ENCODE measurements at places on chromosomes 5 and 9.

GRCh38 chr5:72878854-72879253 is 62.4 kb downstream of the TNPO1 start:
- no peak for DNase-seq

DNA sequence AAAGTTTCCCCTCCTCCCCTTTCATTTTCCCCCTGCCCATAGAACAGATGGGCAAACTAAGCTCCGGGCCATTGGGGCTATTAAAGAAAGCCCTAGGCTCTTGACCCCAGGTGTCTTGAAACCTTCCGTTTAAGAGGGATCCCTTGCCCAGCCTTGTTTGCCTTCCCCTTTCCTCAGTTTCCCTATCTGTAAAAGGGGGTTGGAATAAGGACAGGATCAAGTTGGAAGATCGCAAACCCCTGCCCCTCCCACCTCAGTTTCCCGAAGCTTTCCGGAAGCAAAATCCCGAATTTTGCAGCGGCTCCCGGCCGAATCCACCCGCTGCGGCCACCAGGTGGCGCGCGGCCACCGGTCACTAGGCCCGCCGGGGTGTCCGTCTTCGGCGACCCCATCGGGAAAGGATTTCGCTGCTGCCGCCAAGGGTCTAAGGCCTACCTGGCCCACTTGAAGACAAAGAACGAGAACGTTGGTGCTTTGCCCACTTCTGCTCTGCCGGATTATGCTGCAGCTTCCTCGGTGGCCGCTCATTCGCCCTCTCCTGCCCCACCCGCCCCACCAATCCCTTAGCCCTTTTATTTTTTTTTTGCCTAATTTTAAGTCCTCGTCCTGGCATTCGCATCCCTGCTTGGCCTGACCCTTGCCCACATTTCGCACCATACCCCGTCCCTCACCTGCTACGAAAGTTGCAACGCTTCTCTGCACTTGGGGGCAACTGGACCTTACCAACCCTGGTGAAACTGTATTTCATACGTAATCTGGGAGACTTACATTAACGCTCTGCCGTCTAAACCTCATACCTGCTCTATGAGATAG is 962 bp upstream of the NR6A1 start:
- no peak for DNase-seq

DNA sequence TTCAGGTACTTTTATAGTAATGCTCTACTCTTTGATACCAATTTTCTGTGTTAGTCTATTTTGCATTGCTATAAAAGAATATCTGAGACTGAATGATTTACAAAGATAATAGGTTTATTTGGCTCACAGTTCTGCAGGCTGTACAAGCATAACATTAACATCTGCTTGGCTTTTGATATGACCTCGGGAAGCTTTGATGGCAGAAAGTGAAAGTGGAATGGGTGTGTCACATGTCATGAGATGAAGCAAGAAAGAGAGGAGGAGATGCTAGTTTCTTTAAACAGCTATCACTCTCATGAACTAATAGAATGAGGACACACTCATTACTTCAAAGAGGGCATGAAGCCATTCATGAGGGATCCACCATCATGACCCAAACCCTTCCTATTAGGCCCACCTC is 270.9 kb upstream of the IL12B start:
- no peak for DNase-seq

DNA sequence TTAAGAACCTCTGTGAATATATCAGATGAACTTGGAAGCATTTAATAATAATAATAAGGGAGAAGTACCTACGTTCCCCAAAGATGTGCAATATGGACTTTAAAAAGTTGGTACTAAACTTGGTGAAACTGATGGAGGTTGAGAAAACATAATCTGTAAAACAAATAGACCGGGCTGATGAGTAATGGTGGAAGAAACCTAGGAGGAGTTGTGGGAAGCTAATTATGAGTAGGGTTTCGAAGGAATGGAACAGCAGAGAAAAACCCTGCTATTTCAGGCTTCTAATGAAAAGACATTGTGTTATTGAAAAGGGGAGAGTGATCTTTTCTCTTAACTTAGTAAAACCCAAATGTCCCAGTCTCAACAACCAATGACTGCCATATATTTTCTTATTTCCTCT is 229.3 kb downstream of the PCSK1 start:
- no peak for DNase-seq

- DNase-seq = no peak
These were observed 17.8 kb downstream of the INIP start for GRCh38 chr9:112700085-112700484.

DNA sequence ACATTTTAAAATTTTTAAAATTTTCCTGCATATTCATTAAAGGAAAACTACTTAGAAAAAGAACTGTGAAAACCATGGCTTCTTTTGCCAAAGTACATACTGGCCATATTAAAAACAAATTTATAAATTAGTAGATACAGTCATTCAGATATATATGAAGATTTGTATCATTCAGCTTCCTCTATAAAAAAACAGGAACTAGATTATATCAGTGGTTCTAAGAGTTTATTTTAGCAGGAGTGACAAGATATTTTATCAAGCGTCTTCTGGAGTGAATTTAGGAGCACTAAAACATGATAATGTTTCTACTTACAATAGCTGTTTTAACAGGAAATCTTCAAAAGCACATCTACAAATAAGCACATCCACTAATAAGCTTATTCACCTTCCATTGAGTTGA is 171.4 kb downstream of the RAPGEF6 start:
- no peak for DNase-seq

DNA sequence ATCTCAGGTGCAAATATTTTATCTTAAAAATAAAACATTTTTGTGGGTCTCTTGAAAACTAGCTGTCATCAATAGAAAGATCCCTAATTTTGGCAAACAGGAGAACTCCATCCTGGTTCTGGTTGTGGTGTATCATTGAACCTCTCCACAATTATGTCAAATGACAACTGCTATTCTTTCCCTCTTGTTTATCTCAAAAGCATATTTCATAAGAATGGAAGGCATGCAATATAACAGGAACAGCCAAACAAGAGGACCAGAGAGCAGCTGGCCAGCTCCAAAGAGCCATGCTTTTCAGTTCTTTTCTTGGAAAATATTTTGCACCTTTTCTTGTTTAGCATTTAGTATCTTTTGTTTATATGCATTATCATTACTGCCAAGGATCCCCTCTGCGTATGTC is 125.4 kb downstream of the ADAMTS6 start:
- DNase-seq = no peak

DNA sequence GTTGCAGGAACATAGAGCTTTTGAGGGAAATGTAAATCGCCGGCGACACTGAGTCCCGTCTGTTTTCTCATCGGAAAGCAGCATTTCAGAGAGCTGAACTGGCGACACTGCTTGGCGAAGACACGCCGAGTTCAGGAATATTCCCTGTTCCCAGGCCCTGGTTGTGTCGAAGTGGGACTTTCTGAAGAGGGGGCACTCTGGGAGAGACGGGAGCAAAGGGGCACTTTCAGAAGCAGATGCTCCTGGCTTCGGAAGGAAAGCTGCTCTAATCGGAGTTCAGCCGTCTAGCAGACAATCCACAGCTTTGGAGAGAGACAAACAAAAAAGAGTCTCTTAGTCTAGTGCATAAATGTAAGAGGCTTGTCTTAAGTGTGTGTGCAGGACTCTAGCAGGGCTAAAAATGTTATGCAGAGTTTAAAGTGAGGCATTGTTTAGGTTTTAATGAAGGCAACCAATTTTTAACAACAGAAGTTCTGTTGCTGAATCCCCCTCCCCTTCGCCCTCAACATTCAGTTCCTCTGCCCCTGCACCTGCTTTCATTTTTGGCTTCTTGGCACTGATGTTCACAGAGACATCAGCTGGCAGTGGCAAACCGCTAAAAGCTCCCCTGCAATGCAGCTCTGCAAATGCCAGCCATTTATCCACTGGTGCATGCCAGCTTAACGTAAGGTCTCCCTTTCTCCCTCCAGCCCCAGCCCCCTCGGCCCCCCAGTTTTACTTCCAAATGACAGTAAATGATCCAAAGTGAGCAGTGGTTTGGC is 289.5 kb upstream of the MPDZ start:
- DNase-seq = no peak

- no peak for DNase-seq
These were observed 13.3 kb downstream of the ODF2 start for GRCh38 chr9:128469070-128469469.

DNA sequence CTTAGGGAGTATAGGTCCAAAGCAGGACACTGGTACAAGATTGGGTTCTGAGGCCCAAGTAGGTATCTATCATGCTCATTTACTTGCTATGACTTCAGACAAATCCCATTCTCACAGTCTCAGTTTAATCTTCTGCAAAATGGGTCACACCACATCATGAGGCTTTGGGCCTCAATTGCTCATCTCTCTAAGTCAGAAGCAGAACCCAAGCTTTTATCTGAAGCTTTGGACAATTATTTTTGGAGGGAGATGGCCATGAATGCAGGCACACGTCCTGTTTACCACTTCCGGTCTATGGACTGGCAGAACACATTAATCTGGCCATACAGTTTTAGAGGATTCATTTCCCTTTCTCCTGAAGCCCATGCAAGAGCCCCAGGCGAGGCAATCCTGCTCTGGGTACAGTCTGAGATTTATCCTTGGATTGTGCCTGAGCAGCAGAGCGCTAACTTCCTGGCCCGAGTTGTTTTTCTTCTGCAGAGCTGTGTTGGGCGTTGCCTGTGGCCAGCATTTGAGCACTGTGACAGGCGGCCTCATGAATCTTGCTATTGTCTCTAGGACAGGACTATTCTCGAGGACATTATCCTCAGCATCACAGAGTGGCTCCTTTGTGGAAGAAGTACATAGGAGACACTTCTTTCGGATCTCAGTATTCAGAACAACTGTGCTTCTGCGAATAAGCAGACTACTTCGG is 16.1 kb downstream of the SLC22A4 start:
- DNase-seq = no peak

GRCh38 chr9:98097836-98098235 is 21.2 kb downstream of the TRIM14 start:
- no peak for DNase-seq

DNA sequence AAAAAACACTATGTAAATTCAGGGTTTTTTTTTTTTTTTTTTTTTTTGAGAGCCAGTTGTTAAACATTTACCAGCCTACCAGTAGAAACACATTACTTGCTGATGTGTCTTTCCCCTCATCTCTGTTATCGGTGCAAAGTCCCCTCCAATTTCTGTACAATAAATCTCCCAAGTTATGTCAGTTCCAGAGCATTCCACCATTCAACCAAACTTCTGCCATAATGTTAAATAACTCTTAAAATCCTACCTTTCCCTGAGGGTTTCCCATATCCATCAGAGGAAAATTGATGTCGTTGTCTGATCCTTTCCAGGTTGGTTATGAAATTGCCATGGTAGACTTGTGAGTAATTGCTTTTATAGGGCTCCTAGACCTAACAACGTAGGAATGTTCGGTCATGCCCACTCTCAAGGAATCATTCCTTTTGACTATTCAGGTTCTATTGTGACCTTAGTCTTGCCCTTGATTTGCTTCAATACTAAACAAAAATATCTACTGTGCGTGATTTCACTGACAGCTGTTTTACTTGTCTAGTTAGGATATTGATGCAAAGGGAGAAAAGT is 5.6 kb upstream of the PPP2R2B start:
- DNase-seq = no peak

Measured in stimulated activated CD4-positive, alpha-beta T cell treated with anti-CD3 and anti-CD28 coated beads, Interleukin-1b, Interleukin-23, amount 100 ng/mL, for 24 hours (primary cell).